Foreskin fibroblast (primary cell): ENCODE measurements at places on chromosomes 13 and 19.

DNA sequence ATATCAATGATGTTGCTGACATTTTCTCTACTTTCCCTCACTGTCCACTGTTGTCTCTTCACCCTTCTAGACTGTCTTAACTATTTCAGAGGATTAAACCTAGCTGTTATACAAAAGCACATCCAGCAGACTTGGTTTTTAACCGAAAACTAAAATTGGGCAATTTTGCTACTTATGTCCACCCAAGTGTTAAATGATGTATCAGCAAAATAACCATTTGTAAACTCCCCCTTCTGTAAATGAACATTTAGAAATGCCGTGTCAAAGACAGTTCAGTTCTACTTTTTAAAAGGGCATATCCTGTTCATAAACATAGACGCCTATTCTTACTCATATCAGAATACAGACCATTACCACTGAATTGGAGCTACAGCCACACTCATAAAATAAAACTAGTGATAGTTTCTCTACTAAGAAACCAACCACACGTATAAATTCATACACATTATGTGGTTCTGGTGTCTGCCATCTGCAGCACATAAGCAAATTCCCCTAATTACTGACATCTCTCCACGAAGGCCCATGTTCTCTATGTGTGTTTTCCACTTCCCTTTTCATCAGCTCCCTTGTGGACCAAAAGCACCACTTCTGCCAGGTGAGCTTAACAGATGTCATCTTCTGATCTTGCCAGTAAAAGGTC lies 1091.8 kb downstream of the PCDH9 start:
- no peak for DNase-seq

DNA sequence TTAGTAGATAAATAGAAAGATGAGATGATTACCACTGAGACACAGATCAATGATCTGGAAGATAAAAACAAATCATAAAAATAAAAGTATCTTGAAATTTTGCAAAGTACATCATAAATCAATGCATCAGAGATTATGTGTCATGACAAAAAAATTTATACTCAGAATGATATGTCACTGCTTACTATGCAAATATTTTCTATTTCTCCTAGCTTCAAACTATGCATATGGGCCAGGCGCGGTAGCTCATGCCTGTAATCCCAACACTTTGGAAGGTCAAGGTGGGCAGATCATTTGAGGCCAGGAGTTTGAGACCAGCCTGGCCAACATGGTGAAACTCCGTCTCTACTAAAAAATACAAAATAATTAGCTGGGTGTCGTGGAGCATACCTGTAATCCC lies 17.3 kb upstream of the RBM26 start:
- no peak for DNase-seq

GRCh38 chr13:72390909-72391308 lies 336.5 kb downstream of the MZT1 start:
- no peak for DNase-seq

DNA sequence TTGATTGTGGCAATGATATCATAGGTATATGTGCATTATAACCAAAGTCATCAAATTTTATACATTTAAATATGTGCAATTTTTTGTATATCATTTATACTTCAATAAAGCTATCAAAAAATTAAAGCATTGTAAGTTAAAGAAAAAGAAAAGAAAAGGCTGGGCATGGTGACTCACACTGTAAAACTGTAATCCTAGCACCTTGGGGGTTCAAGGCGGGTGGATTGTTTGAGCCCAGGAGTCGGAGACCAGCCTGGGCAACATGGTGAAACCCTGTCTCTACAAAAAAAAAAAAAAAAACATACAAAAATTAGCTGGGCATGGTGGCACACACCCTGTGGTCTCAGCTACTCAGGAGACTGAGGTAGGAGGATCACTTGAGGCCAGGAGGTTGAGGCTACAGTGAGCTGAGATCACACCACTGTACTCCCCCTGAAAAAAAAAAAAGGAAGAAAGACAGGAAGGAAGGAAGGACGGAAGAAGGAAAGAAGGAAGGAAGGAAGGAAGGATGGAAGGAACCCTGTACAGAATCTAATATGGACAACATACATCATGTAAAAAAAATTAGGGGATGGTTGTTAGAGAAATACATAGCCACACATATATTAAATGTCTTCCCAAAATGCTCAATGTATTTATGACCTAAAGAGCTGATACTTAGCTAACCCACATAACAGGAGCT lies 21.7 kb upstream of the SLC25A30 start:
- DNase-seq, result peak; percentile 22

DNA sequence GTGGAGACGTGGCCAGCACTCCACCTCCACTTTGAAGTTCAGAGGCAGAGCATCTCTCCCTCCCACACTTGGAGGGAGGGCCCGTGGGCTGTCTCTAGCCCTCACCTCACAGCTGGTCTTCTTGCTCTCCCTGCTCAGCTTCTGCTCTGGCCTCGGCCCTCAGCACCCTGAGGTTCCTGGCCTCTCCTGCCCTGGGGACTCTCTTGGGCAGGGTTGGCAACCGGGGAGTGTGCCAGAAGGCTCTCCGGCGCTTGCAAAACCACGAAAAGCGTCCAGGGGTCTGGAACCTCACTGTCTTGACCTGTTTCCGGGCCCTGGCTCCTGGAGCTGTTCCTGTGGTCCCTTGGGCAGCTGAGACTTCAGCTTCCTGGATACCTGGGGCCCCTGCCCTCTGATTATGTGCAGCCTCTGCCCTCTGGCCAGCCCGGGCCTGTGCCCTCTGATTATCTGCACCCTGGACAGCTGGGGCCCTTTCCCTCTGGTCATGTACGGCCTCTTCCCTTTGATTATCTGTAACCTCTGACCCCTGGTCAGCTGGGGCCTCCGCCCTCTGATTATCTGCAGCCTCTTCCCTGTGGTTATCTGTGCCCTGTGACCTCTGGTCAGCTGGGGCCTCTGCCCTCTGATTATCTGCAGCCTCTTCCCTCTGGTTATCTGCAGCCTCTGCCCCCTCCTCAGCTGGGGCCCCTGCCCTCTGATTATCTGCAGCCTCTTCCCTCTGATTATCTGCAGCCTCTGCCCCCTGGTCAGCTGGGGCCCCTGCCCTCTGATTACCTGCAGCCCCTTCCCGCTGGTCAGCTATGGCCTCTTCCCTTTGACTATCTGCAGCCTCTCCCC lies 2.1 kb downstream of the CCDC8 start:
- no peak for DNase-seq

DNA sequence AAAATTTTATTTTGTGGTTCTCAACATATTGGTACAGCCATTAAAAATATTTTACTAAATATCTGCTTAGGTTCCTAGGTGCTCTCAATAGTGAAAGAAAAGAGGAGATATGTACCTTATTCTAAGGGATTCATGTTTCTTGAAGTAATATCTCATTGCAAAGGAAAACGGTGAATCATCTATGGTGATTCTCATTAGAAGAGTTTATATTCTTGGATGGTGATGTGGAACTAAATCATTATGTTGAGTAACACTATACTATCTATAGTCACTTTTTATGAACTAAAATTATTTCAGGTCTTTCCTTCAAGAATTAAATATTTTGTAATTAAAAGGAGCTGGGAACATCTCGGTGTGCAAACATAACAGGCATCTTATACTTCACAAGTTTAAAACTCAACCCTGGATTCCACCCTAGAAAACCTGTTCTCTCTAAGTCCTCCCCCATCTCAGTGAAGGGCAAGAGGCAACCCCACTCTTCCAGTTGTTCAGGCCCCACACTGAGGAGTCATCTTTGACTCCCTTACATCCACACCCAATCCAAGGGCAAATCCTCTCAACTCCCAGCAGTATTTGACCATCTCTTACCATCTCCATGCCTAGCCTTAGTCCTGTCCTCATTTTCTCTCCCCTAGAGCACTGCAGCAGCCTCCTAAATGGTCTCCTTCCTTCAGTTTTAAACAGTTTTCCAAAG lies 140.1 kb downstream of the RGCC start:
- no peak for DNase-seq

GRCh38 chr19:2413629-2414028 lies 13.8 kb downstream of the TIMM13 start:
- no peak for DNase-seq

- peak; percentile 75 for DNase-seq
Measured at GRCh38 chr13:40060296-40061007, 405.0 kb downstream of the COG6 start.

DNA sequence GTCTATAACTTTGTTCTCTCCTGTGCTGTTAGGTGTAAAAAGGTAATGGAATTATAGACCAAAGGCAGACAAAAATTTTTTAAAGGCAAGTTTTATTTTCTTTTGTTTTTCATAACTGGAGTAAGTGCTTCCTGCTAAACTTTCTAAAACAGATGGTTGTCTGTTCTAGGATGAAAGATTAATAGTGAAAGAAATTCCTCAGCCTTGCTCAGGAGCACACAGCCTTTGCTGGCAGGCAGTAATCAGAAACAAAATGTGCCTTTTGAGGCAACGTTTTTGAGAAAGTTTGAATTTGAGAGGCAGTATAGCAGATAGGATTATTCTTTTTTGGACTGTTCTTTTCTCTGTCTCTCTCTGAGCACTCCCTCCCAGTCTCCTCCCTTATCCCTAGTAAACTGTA lies 2749.5 kb downstream of the PCDH9 start:
- DNase-seq, result no peak

GRCh38 chr13:77781808-77782207 lies 84.3 kb downstream of the SLAIN1 start:
- DNase-seq, result no peak

GRCh38 chr19:6674868-6675305 lies 4.9 kb upstream of the TNFSF14 start:
- DNase-seq, result peak; percentile 18

DNA sequence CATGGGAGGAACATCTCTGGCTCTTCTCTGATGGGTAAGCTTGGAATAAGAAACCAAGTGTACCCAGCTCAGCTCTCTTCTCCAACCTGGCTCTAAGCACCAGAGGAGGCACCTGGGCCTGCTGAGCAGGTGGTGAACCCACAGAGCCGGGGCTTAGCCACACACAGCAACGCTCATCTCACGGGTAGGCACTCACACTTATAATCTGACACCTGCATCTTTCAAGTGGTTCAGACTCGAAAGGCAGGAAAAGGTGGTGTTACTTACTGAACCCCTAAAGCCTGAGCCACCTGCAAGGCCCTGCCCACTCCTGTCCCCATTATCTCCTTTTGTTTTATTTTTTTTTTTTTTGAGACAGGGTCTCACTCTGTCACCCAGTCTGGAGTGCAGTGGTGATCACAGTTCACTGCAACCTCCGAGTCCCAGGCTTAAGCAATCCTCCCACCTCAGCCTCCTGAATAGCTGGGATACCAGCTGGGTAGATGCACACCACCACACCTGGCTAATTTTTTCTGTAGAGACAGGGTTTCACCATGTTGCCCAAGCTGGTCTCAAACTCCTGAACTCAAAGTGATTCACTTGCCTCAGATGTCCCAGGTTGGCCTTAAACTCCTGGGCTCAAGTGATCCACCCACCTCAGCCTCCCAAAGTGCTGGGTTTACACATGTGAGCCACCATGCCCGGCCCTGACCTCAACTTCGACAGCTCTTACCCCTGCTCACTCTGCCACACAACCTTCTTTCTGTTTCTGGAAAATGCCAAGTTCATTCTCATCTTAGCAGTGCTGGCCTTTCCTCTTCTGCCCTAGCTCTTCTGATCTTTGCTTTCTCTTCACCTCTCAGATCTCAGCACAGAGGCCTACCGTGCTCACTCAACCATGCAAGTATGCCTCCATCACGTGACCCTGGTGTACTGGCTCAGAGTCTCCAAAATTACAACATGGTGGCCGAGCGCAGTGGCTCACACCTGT lies 9.7 kb downstream of the FBXL12 start:
- DNase-seq, result no peak

DNA sequence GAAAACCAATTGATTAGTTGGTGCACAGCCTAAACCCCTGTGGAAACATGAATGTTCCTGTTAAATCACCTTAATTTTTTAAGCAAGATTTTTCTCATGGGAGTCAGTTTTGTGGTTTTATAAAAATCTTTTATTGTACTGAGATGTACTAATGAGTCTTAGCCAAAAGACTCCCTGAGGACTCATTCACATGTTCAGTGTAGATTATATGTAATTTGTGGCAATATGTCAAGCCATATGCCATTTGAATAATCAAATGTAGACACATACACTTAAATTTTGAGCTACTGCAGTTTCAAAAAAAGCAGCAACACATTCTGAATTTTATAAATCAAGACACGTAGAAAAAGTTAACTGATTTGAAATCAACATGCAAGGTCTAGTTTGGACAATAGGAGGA lies 395.2 kb downstream of the MYO16 start:
- DNase-seq, result no peak

DNA sequence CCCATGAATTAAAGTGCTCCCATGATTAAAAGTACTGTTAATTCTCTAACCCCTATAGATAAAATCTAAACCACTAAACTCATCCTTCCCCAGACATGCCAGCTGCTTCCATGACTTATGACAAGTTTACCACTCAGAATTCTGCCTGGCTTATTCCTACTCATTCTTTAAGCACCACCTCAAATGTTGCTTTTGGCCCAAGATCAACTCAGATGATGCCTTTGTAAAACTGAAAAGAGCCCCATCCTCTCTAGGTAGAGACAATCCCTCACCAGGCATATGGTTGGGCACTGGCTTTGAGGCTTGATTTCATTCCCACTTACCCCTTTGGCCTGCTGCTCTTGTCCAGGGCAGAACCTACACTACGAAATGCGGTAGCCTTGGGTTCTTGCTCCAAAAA lies 250.0 kb downstream of the DNAJC15 start:
- DNase-seq, result peak; percentile 42

- no peak for DNase-seq
Measured at GRCh38 chr13:88031980-88032559, 360.9 kb downstream of the SLITRK5 start.

DNA sequence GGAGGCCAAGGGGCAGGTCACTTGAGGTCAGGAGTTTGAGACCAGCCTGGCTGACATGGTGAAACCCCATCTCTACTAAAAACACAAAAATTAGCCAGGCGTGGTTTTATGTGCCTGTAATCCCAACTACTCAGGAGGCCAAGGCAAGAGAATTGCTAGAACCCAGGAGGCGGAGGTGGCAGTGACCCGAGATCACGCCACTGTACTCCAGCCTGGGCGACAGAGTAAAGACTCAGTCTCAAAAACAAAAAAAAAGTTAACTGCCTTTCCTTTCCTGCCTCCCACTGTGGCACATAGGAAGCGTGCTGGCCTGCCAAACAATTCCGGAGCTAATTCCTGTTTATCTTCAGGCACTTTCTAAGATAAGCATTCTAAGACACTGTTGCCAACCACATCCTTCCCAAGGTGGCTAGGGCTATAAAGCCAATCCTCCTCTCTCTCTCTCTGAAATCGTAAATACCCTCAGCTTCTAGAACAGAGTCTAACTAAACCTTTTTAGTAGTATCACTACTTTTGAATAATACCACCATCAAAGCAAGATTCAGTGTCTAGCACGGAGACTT lies 21.6 kb downstream of the SLC25A30 start:
- DNase-seq, result no peak

DNA sequence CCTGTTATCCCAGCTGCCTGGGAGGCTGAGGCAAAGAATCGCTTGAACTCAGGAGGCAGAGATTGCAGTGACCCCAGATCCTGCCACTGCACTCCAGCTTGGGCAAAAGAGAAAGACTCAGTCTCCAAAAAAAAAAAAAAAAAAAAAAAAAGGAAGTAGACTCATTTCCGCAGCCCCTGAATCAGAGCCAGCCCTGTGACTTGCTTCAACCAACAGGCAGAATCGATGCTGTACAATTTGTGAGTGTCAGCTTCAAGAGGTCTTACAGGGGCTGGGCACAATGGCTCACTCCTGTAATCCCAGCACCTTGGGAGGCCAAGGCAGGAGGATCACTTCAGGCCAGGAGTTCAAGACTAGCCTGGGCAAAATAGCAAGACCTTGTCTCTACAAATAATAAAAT lies 12.8 kb downstream of the ANKRD27 start:
- peak; percentile 38 for DNase-seq

- DNase-seq, result peak; percentile 55
Measured at GRCh38 chr13:35190241-35190640, 248.2 kb downstream of the NBEA start.

- peak; percentile 16 for DNase-seq
Measured at GRCh38 chr13:72141855-72142519, 275.0 kb upstream of the DACH1 start.
